Stimulated activated CD4-positive, alpha-beta T cell treated with anti-CD3 and anti-CD28 coated beads, TNF-alpha, amount 100 ng/mL, for 24 hours (primary cell): ENCODE measurements at places on chromosomes 13 and 19.

- no peak for DNase-seq
These were observed 482.0 kb downstream of the PCDH20 start for GRCh38 chr13:60933638-60934037.

- DNase-seq, result no peak
These were observed 140.9 kb downstream of the NDFIP2 start for GRCh38 chr13:79621902-79622301.

- DNase-seq, result no peak
These were observed 20.1 kb downstream of the DEDD2 start for GRCh38 chr19:42197375-42197817.

DNA sequence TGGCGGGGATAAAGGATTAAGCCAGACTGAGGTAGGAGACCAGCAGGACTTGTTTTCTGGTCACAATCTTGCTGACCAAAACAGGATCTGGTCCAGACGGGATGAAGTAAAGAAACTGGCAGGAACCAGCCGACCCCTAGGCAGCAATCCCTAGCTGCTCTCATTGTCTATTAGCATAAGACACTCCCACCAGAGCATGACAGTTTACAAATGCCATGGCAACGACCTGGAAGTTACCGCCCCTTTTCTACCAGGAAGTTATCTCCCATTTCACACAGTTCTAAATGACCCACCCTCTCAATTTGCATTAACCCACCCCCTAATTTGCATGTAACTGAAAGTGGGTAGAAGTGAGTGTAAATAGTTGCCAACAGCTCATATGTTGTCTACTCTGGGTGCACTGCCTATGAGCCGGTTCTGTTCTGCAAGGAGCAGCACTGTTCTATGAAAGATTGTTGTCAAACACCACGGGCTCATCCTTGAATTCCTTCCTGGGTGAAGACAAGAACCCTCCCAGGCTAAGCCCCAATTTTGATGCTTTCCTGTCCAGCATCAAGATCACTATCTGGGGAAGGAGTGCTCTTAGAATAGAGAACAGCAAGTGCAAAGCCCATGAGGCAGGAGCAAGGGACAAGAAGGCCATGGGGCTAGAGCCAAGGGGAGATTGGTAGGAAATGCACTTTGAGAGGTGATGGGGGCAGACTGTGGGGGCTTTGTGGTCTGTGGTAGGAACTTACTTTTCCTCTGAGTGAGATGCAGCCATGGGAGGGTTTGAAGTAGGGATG, 13.9 kb upstream of the FBXO27 start:
- no peak for DNase-seq

DNA sequence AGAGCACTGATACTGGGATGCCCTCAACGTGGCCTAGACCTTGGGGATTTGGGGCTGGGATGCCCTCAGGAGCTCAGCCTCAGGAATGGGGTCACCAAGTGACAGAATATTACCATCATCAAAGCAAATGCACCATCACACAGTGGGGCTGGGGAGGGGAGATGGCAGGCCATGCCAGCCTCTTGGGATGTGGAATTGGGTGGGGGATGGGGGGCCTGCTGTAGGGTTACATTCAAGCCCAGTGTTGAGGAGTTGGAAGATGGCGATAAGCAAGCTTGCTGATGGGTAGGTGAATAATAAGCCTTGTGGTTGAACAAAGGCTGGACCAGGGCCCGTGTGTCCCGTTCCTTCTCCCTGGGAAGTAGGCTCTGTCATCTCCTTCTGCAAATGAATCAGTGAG, 69.1 kb upstream of the GPR12 start:
- no peak for DNase-seq

DNA sequence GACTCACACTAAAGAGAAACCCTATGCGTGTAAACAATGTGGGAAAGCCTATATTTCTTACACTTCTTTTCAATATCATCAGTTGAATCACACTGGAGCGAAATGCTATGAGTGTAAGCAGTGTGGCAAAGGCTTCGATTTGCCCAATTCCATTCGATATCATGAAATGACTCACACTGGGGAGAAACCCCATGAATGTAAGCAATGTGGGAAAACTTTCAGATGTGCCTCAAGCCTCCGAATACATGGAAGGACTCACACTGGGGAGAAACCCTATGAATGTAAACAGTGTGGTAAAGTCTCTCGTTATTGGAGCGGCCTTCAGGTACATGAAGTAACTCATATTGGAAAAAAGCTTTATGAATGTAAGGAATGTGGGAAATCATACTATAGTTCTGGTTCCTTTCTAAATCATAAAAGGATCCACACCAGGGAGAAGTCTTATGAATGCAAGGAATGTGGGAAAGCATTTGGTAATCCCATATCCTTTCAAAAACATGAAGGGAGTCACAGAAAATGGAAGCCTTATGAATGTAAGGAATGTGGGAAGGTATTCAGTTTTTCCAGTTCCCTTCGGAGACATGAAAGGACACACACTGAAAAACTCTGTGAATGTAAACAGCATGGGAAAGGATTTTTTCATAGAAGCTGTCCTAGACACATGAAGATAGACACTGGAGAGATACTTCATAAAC, 28.1 kb downstream of the ZNF20 start:
- DNase-seq, result no peak

DNA sequence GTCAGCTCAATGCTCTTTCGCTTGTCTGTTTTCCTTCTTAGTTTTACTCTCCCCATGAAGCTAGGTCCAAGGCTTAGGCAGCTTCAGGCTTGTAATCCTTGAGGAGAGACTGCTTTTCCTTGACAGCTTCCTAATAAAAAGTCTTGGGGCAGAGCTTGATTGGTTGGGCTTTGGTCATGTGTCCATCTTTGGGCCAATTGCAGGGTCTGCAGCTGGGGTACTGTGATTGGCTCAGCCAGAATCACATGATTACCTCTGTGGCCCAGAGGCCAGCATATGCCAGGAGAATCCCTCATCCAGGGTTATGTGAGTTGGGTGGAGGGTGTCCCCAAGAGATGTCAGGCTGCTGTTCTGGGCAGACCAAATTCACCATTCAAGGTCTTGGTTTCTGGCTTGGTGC, 8.1 kb downstream of the KLK1 start:
- no peak for DNase-seq

GRCh38 chr19:30566681-30567420, 194.7 kb downstream of the ZNF536 start:
- DNase-seq, result no peak

DNA sequence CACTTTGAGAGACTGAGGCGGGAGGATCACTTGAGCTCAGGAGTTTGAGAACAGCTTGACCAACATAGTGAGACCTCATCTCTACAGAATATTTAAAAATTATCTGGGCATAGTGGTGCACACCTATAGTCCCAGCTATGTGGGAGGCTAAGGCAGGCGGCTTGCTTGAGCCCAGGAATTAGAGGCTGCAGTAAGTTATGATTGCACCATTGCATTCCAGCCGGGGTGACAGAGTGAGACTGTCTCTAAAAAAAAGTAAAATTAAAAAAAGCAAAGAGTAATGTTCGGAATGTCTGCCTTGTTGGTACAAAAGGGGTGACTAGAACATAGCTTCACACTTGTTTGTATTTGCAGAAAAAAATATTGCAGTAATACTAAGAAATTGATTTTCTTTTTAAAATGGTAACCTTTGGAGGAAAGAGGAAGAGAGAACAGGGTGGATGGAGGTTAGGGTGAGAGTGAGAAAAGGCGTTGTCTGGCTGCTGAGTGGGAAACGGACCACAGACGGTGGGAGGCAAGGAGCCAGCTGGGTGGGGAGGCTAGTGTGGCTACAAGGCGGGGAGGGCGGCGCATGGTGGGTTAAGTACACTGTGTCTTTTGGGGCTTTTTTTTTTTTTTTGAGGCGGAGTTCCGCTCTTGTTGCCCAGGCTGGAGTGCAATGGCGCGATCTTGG, 10.2 kb downstream of the PPP1R14A start:
- DNase-seq, result no peak

DNA sequence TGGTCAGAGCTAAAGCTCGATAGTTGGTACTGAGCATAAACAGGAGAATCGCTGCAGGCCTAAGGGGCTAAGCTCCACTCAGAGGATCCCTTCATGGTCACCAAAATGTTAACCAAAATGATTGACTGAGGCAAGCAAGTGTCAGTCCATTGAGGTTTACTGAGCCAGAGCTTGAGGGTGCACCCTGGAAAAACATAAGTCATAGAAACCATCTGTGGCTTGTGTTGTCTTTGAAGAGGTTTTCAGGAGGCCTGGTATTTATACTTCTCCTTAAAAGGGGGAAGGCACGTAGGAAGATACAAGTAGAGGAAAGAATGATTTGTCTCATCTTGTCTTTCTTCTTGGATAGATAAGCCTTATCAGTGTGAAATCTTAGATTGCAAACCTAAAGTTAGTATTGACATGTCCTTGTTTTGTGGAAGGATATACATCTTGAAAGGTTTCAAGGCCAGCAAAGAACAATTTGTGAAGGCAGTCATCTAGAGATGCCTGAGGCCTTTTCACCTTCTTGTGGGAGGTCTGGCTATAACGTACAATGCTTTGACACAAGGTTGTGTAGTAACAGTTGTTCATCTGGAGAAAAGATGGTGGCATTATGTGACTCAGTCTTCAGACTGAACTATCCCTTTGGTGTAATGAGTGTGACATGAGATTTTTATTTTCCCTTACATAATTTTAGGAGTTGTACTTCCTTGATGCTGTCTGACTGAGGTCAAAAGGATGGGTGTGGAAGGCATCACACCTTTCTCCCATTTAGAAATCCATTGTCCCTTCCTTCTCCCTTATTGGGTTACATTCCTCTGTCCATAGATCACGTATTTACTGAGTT, 14.7 kb upstream of the CEACAM6 start:
- no peak for DNase-seq

GRCh38 chr13:82571653-82572052, 1310.6 kb downstream of the SLITRK1 start:
- DNase-seq, result no peak

- no peak for DNase-seq
These were observed 74.4 kb downstream of the SLITRK6 start for GRCh38 chr13:85724546-85725432.

DNA sequence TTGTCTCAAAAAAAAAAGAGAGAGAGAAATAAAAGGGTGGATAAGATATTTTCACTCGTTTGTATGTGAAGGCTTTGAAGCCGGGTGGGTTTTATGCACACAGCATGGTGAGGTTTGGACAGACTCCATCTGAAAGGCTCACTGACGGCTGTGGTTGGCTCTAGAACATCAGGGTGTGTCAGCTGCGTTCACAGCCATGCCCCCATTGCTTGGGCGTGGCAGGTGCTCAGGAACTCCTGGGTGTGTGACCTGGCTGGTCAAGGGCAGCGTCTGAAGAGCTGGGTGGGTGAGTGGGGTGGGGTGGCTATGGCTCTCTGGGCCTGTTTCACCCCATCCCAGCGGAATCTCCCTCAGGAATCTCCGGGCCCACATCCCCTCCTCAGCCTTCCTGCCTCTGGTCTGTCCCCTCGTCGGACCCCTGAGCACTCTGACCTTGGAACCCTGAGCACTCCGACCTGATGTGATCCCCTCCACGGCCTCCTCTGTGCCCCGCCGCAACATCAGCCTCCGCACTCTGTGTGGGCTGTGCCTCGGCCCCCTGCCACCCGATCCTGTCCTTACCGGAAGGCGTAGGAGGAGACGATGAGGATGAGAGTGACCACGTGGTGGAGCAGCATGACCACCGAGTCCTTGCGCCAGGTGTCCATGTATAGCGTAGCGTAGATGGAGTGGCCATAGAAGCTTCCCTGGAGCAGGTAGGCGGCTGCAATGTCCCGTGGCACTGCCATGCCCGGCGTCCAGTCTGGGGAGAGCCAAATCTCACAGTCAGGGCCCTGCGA, 12.2 kb downstream of the CERS1 start:
- DNase-seq, result no peak

DNA sequence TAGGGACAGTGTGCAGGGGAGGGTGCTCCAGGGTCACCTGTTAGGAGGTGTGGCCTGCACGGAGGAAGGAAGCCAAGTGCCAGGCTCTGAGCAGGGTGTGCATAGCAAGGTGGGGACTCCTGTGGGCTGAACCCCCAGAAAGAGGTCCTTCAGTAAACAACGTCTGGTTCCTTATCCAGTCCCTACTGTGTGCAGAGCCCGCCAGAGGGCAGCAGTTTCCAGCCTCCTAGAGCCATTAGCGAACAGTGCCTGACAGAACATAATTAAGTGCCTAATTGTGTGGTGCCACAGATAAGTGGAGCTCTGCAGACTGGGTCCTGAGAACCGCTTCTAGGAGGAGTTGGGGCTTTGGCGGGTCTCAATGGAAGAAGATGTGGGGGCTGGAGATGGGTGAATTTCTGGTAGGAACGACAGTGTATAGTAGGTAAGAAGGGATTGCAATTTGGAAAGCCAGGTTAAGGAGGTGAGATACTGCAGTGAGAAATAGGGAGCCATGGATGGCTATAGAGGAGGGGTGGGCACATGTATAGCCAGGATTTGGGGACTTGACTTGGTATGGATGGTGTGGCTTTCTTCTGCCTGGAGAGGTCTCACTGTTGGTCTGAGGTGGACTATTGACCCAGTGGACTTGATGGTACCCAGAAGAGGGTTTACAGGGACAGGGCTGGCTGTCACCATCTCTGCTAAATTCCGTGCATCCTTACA, 323.1 kb downstream of the ZNF536 start:
- no peak for DNase-seq

DNA sequence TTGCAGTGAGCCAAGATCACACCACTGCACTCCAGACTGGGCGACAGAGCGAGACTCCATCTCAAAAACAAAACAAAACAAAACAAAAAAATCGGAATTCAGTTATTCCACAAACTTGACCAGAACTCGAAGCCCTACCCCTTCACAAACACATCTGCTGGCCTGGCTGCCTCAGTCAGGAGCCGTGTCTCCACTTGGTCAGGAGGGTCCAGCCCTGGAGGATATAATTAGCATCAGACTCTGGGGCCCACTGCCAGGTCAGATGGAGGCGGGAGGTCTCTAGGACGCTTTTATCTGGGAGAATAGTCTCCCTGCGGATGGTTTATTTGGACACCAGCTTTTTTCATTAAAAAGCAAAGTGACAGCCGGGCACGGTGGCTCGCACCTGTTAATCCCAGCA, 8.0 kb downstream of the ELL start:
- no peak for DNase-seq

GRCh38 chr19:19537075-19538048, 703 bp upstream of the CILP2 start:
- no peak for DNase-seq

GRCh38 chr13:44752164-44752563, 176.0 kb upstream of the TSC22D1 start:
- DNase-seq, result no peak

GRCh38 chr19:17001603-17002183, 24.9 kb downstream of the CPAMD8 start:
- peak; percentile 58 for DNase-seq

DNA sequence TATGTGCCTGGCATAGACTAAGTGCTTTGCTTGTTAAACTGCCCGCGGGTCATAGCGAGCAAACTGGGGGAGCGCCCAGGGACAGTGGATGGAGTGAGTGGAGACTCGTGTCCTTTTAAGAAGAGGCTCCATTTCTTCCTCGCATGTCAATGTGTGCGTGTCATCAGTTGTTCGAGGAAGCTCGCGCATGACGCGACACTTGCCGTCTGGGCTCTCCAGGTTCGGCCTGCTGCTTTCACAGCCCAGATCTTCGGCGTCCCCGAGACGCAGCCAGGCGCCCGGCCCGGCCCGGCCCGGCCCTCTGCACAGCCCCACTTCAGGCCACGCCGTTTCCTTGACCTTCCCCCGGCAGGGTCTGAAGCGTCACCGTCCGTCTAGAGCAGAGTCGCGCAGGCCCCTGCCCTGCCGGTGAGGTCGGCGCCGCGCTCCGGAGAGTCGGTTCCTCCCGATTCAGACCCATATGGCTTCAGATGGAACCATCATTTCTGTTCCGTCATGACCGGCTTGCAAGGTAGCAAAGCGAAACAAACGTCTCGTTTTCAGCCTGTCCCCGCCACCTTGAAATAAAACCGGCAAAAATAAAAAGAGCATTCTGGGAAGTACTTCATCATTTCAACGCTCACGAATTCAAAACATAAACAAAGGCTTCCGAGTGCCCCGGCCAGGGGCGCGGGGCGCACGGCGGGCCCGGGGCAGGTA, 599 bp upstream of the ARHGEF7 start:
- DNase-seq, result no peak

GRCh38 chr19:10399878-10400277, 3.5 kb downstream of the CDC37 start:
- no peak for DNase-seq
